ENCODE measurements at places on chromosomes 16 and 17.

- no peaks in the 10 kb centered on the region for H3K27me3 ChIP-seq
- no peak overlapping the region for H3K4me3 ChIP-seq
- peaks cover 18% of the 10 kb centered on the region for H3K36me3 ChIP-seq
- no peak for DNase-seq
- H3K4me1 ChIP-seq, result peaks cover 32% of the 10 kb centered on the region
Observed at GRCh38 chr17:21289902-21290571, 5.5 kb downstream of the MAP2K3 start.

- H3K27ac ChIP-seq, result no peak overlapping the region
- H3K36me3 ChIP-seq, result no peaks in the 10 kb centered on the region
- H3K27me3 ChIP-seq, result peaks cover 4% of the 10 kb centered on the region
- peaks cover 38% of the 10 kb centered on the region for H3K4me1 ChIP-seq
Observed at GRCh38 chr16:55499281-55499680, 9.6 kb upstream of the LPCAT2 start.

GRCh38 chr17:6706996-6707395, 6.2 kb downstream of the SLC13A5 start:
- H3K36me3 ChIP-seq, result no peaks in the 10 kb centered on the region
- no peak overlapping the region for H3K4me3 ChIP-seq
- H3K4me1 ChIP-seq, result no peaks in the 10 kb centered on the region
- peaks cover 29% of the 10 kb centered on the region for H3K27me3 ChIP-seq

- no peak overlapping the region for H3K4me3 ChIP-seq
- peaks cover 19% of the 10 kb centered on the region for H3K27me3 ChIP-seq
- H3K27ac ChIP-seq, result no peak overlapping the region
- H3K4me1 ChIP-seq, result peaks cover 23% of the 10 kb centered on the region
Observed at GRCh38 chr17:59335685-59336084, 4.2 kb downstream of the YPEL2 start.

- no peak for DNase-seq
- H3K36me3 ChIP-seq, result peaks cover 30% of the 10 kb centered on the region
- H3K27me3 ChIP-seq, result no peaks in the 10 kb centered on the region
- H3K4me1 ChIP-seq, result peaks cover 43% of the 10 kb centered on the region
Observed at GRCh38 chr17:7558544-7559319, at the start of gene TNFSF13. TNFSF13 (plus strand) TSS chr17:7558750; CDS start chr17:7559040, 290 bp downstream.

- H3K27me3 ChIP-seq, result peaks cover 49% of the 10 kb centered on the region
- H3K36me3 ChIP-seq, result no peaks in the 10 kb centered on the region
- no peak for DNase-seq
- H3K4me1 ChIP-seq, result peaks cover 3% of the 10 kb centered on the region
- no peak overlapping the region for H3K27ac ChIP-seq
Observed at GRCh38 chr17:73641826-73642600, 2.2 kb downstream of the SDK2 start.

- no peak overlapping the region for H3K27ac ChIP-seq
- no peaks in the 10 kb centered on the region for H3K4me1 ChIP-seq
- DNase-seq, result no peak
- H3K36me3 ChIP-seq, result no peaks in the 10 kb centered on the region
Observed at GRCh38 chr17:36778448-36778847, 158.8 kb upstream of the LHX1 start.

DNA sequence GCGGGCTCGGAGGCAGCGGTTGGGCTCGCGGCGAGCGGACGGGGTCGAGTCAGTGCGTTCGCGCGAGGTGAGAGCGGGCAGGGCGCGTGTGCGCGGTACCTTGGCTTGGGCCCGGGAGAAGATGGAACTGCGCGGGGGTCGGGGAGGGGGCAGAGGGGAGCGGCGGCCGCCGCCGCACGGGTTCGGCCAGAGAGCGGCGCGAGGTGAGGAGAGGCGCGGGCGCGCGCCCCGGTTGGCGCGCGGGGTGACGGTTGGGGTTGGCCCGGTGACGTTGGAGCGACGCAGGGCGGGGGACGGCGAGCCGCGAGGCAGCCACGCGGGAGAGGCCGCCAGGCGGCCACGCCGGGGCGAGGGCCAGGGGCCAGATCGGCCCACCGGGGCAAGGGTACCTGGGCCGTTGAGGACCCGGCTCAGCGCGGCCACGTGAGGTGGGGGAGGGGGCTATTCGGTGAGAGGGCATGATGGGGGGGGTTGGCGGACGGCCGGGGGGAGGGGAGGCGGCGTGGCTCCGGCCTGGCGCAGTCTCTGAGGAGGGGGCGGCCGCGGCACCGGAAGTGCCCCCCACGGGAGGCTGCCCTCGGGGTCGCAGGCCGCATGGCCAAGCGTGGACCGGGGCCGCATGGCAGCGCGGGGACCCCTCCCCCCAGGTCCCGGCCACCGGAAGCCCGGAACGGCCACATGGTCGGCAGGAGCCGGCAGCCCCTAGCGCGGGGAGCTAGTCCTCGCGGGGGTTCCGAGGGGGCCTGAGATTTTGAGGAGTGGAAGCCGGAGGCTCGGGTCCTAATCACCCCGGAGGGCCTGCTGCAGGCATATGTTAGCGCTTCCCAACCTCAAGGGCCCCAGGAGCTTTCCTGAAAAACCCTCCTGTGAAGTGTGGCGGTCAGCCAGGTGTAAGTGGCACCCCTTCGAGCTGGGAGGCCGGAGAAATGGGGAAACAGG, 527 bp downstream of the EIF5A start:
- peaks cover 34% of the 10 kb centered on the region for H3K4me1 ChIP-seq
- peaks cover 3% of the 10 kb centered on the region for H3K27me3 ChIP-seq
- peaks cover 45% of the 10 kb centered on the region for H3K36me3 ChIP-seq

GRCh38 chr17:7885367-7886226, 3.0 kb upstream of the CHD3 start:
- DNase-seq, result peak; percentile 44
- H3K27ac ChIP-seq, result no peak overlapping the region
- H3K36me3 ChIP-seq, result peaks cover 18% of the 10 kb centered on the region
- H3K4me1 ChIP-seq, result peaks cover 11% of the 10 kb centered on the region

DNA sequence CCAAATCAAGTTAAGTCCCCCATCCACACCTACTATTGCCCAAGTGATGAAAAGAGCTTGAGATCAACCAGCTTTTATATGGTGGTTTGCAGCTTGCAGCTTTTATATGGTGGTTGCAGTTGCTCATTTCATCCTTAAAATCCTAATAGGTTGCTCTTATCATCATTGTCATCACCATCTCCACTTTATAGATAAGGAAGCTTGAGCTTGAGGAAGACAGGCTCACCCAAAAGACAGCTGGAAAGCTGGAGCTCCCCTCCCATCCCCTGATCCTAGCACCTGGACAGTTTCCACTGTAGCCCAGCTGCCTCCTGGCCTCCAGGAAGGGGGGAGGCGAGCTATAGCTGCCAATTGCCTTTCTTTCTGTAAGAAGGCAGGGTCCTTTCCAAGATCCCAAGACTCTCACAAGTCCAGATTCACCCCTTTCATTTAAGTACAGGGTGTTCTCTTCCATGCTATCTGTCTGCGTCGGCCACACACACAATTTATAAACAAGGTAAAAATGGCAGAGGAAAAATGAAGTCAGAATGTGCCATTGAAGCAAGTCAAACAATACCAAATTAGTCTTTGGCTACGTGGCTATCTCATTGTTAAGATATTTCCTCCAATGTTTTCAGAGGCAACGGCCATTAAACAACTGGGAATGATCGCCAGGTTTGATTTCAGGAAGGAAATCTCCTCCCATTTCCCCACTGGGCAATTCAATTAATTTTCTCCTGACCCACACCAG, 63.3 kb downstream of the PECAM1 start:
- H3K27ac ChIP-seq, result no peak overlapping the region
- H3K4me3 ChIP-seq, result no peak overlapping the region
- H3K4me1 ChIP-seq, result peaks cover 4% of the 10 kb centered on the region

DNA sequence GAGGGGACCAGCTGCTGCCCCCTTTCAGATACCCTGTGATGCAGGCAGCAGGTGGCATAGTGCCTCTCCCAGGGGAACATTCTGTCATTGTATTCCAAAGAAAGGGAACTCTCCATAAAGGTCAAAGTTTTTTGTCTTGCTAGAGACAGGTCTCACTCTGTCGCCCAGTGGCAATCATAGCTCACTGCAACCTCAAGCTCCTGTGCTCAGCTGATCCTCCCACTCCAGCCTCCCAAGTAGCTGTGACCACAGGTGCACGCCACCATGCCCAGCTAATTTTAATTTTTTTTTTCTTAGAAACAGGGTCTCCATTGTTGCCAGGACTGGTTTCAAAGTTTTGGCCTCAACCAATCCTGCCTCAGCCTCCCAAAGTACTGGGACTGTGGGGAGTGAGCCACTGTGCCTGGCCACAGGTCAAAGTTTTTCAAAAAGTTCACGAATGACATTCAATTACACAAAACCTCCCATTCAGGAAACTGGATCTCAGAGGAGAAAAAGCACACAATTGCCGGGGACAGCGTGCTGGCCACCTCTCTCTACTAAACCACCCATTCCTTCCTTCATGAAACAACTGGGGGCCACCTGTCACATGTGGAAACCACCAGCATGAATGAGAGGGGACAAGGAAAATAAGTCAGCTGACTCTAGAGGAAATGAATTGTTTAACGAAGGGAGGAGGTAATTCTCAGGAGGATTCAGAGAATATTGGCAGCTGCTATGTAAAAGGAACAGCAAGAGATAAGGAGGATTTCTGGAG, 80.0 kb downstream of the MARCHF10 start:
- H3K27me3 ChIP-seq, result peaks cover 60% of the 10 kb centered on the region

- no peaks in the 10 kb centered on the region for H3K27me3 ChIP-seq
- H3K27ac ChIP-seq, result peak overlapping the region; percentile 75
- H3K4me3 ChIP-seq, result no peak overlapping the region
- no peaks in the 10 kb centered on the region for H3K36me3 ChIP-seq
Observed at GRCh38 chr16:90032674-90033331, 13.5 kb upstream of the DBNDD1 start.

DNA sequence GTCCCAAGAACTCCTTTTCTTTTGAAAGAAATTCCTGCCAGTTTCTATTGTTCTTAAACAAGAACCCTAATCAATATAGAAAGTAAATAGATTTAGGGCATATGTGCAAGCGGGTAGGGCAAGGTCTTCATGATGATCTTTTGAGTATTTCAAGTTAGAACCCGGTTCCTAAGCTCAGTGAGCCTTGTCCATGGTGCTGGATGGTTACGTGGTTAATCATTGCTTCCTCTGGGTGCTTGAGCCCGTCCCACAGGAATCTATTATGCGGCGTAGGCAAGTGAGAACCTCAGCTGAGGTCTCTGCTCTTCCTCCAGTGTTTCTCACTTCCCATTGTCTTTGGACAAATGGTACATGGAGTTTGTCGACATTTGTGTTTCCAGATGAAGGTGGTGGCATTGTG, 580.8 kb upstream of the EEF2KMT start:
- H3K4me3 ChIP-seq, result no peak overlapping the region
- H3K27ac ChIP-seq, result no peak overlapping the region
- no peak for DNase-seq
- no peaks in the 10 kb centered on the region for H3K4me1 ChIP-seq

DNA sequence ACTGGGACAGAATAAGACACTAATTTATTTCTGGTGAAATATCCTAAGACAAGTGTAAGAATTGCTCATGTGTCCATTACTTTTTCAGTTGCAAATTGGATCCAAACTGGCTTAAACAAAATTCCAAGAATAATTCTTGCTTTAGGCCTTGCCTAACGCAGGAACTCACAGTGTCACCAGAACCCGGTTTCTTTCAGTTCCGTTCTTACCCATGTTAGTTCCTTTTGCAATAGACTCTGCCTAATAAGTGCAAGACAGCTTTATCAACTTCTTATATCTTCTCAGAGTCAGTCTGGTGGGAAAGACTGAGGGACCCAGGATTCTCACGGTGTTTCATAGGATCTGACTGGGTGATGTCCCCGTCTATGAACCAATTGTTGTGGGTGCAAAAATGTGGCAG, 24.7 kb downstream of the GDE1 start:
- no peak overlapping the region for H3K4me3 ChIP-seq
- no peak overlapping the region for H3K27ac ChIP-seq
- H3K36me3 ChIP-seq, result peaks cover 19% of the 10 kb centered on the region
- peaks cover 10% of the 10 kb centered on the region for H3K4me1 ChIP-seq
- DNase-seq, result no peak

- H3K27me3 ChIP-seq, result no peaks in the 10 kb centered on the region
- peaks cover 53% of the 10 kb centered on the region for H3K4me1 ChIP-seq
- peaks cover 1% of the 10 kb centered on the region for H3K36me3 ChIP-seq
Observed at GRCh38 chr17:40314584-40314956, 5.6 kb downstream of the RARA start.

- H3K27me3 ChIP-seq, result no peaks in the 10 kb centered on the region
- H3K36me3 ChIP-seq, result no peaks in the 10 kb centered on the region
- H3K4me3 ChIP-seq, result no peak overlapping the region
- no peaks in the 10 kb centered on the region for H3K4me1 ChIP-seq
Observed at GRCh38 chr17:81043725-81044427, 8.9 kb downstream of the BAIAP2 start.

- no peak overlapping the region for H3K4me3 ChIP-seq
- H3K27ac ChIP-seq, result no peak overlapping the region
- H3K4me1 ChIP-seq, result no peaks in the 10 kb centered on the region
- H3K27me3 ChIP-seq, result peaks cover 30% of the 10 kb centered on the region
Observed at GRCh38 chr16:75280331-75280804, 28.9 kb upstream of the BCAR1 start.

- peak overlapping the region; percentile 87 for H3K27ac ChIP-seq
- H3K4me3 ChIP-seq, result peak overlapping the region; percentile 93
- H3K27me3 ChIP-seq, result no peaks in the 10 kb centered on the region
- peaks cover 18% of the 10 kb centered on the region for H3K36me3 ChIP-seq
- H3K4me1 ChIP-seq, result peaks cover 13% of the 10 kb centered on the region
Observed at GRCh38 chr16:1309888-1310831, 724 bp downstream of the UBE2I start.

GRCh38 chr17:14006249-14006942, 62.9 kb upstream of the COX10 start:
- DNase-seq, result no peak
- no peaks in the 10 kb centered on the region for H3K27me3 ChIP-seq
- peaks cover 32% of the 10 kb centered on the region for H3K36me3 ChIP-seq
- no peak overlapping the region for H3K4me3 ChIP-seq
- H3K4me1 ChIP-seq, result peaks cover 17% of the 10 kb centered on the region

DNA sequence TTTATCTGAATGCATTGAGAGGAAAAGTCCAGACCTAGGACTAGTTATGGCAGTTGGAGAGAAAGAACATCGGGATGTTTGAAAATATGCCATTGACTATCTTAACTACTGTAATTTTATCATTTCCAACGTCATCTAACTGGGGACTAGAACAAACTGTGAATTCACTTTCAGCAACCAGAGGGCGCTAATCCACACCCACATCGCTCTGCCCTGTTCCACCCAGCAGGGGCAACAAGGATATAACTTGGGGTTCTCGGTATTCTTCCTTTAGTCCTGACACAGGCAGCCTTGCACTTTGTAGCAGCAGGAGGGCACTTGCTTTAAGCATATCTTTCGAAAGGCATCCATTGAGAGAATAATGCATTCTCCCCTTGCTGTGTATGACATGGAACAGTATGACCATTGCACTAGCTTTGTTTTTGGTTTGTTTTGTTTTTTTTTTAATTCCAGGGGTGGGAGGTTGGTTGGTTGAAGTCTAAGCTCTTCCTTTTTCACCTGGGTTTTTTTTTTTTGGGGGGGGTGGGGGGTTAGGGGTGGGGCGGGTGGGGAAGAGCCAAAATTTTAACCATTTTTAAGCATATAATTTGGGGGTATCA, 31.5 kb downstream of the SIAH1 start:
- DNase-seq, result peak; percentile 60
- peaks cover 13% of the 10 kb centered on the region for H3K4me1 ChIP-seq
- peak overlapping the region; percentile 5 for H3K27ac ChIP-seq
- H3K27me3 ChIP-seq, result no peaks in the 10 kb centered on the region
- peaks cover 35% of the 10 kb centered on the region for H3K36me3 ChIP-seq
